ENCODE measurements at places on chromosomes 5 and 9.

GRCh38 chr5:171714261-171714660, 71.4 kb upstream of the SMIM23 start:
- no peak for DNase-seq

DNA sequence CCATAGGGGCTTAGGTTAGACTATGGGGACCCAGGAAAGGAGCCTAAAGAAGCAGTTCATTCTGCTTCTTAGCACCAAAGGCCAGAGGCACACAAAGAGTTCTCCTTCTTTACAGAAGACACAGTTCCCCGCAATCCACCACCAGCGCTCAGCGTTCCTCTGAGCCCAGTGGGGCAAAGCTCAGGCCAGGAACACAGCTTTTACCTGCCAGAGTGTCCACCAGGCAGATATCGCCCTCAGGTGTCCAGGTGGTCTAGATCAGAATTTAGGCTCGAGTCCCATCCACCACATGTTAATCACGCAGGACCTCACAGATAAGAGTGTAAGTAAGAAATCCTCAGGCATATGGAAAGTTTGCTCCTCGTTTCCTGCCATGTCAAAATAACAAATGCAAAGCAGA, 53.0 kb downstream of the UBE2QL1 start:
- no peak for DNase-seq

- no peak for DNase-seq
These were observed 8.7 kb upstream of the MRPS2 start for GRCh38 chr9:135491764-135492163.

DNA sequence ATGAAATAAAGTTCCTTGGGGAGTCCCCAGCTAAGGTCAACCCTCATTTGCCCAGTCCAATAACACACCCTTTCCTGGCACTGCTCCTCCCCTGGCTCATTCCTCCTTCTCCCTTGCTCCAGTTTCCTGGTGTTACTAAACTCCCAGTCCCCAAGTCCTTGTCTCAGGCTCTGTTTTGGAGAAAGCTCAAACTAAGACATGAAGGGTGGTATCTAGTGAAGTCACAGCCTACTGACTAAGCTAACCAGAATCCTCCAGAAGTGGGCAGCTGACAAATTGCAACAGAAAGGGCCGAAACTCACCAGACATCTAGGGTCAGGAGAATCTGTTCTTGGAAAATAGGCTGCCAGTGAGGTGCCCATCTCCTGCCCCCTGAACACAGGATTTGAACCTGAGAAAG, 118.7 kb upstream of the NEK6 start:
- DNase-seq = peak; percentile 73

- peak; percentile 75 for DNase-seq
These were observed 21.0 kb downstream of the CSF1R start for GRCh38 chr5:150065346-150065745.

DNA sequence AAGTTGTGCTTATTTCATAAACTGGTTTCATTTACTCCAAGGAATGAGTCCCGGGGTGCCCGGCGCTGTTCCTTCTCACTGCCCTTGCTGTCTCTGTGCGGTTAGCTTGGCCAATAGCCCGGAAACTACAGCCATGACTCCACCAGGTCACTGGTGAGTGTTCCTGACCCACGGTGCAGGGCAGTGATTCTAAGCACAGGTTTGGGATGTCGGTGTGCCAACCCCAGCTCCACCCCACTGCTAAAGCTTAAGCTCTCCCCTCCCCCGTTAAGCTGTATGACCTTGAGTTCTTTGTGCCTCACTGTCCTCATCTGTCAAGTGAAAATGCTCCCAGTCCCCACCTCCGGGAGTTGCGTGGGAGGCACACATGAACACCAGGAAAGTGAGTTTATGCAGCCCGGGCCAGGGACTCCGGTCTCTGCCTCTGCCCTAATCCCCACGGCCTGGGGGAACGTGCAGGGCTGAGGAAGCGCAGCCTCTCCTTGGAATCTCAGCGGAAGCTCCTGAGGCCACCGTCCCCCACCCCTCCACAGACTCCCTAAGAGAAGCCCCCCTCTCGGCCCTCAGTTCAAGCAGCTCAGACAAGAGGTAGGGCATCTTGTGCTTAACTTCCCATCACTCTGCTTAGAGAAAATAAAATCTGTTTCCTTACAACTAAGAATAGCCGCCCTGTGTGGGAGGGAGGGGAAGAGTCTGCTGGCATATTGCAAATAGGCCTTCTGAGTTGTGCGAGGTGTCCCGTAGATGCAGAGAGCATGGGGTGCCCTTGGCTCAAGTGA, 92.0 kb upstream of the RAI14 start:
- DNase-seq = peak; percentile 79
